Activated naive CD8-positive, alpha-beta T cell treated with anti-CD3 and anti-CD28 coated beads, Interleukin-2, amount 50 U/mL, for 16 hours (primary cell): ENCODE measurements at places on chromosomes 16 and 17.

GRCh38 chr17:41939044-41939692 is 8.8 kb downstream of the ODAD4 start:
- no peak for DNase-seq

- DNase-seq, result no peak
Measured at GRCh38 chr17:72244956-72245355, 124.1 kb downstream of the SOX9 start.

DNA sequence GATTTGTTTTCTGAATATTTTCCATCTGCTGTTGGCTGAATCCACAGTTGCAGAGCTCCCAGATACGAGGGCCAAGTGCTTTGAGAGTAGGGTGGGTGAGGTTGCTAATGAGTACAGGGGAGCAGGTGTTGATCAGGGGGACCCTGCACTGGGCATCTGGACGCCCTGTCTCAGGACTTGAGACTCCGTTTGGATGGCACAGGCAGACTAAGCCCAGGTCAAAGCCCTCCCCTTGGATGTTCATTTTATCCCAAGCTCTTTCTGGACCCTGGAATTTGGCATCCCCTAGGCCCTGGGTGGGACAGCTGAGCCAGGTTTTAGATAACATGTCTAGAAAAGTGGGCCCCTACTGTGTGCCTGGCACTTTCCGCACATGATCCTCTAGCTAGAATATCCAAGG is 12.1 kb downstream of the USP6 start:
- DNase-seq, result no peak

DNA sequence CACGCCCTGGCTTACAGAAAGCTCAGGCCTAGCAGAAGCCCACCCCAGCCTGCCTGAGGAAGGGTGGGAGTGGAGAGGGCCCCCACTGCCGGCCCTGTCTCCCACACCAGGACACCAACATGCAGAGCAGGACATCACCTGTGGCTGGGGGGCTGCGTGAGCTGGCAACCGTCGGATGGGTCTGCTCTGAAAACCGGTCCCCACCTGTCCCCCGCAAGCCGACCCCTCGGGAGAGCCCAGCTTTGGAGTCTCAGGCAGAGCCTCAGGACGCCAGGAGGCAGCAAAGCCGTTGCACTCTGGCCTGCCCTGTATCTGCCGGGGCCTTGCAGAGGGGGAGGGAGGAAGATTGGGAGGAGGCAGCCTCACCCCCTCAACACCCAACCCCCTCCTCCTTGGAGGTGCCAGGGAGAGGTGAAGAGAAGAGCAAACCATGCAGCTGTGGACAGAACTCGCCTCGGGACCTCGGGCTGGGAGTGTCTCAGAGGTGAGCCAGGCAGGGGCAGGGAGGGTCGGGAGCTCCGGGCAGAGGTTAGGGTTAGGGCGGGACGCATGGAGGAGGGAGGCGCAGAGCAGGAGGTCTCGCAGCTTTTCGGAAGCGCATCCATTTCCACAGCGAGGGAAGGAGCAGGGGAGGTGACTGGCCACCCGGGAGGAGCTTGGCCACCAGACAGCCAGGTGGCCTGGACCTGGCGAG is 30.4 kb upstream of the ZC3H18 start:
- no peak for DNase-seq
